ENCODE measurements at places on chromosomes 16 and 17.

DNA sequence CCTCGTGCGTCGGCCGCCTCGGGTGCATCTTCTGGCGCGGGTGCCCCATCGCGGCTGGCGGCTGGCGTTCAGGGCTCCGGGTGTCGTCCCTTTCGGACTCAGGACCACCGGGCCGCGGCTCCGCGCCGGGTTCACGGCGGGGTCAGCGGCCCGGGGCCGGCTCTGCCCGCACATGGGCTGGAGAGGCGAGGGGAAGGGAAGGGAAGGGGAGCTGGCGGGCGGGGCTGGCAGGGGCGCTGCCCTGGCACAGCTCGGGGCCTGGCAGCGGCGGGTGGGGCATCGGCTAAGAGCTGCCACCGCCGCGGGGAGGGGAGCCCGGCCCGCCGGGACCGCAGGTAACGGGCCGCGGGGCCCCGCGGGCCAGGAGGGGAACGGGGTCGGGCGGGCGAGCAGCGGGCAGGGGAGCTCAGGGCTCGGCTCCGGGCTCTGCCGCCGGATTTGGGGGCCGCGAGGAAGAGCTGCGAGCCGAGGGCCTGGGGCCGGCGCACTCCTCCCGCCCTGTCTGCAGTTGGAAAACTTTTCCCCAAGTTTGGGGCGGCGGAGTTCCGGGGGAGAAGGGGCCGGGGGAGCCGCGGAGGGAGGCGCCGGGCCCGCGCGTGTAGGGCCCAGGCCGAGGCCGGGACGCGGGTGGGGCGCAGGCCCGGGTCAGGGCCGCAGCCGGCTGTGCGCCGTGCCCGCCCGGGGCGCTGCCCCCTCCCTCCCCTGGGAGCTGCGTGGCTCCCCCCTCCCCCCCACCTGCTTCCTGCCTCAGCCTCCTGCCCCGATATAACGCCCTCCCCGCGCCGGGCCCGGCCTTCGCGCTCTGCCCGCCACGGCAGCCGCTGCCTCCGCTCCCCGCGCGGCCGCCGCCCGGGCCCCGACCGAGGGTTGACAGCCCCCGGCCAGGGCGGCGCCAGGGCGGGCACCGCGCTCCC is 646 bp downstream of the HIC1 start:
- DNase-seq: no peak

- no peak for DNase-seq
Measured at GRCh38 chr17:76562734-76563148, 22.9 kb downstream of the PRCD start.

DNA sequence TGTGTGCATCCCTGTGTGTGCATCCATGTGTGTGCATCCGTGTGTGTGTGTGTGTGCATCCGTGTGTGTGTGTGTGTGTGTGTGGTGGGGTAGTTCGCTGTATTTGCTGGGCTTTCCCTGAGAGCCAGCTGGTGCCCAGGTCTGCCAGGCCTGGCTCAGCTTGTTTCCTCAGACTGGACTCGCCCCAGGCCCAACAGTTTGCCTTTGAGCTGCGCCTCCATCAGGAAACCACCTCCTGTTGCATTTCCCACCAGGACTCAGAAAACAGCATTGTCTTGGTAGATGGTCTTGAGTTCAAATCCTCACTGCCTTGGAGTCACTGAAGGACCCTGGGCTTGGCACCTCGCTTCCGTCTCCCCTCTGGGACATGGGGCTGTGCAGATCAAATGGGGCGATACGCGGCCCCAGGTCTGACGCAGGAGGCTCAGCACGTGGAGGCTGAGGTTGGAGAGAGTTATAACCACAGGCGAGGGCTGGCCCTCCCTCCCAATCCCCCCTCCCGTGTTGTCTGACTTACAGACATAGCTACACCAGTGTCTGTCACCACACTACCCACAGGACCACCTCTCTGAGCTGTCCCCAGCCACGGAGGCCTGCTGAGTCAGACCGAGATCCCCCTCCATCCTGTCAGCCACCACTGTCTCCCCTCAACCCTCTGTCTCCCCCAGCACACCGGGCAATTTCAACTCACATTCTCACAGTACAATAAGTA is 4.7 kb downstream of the ITGAE start:
- DNase-seq: peak; percentile 61

GRCh38 chr16:3481696-3482658 is 13.3 kb downstream of the C16orf90 start:
- DNase-seq: no peak

DNA sequence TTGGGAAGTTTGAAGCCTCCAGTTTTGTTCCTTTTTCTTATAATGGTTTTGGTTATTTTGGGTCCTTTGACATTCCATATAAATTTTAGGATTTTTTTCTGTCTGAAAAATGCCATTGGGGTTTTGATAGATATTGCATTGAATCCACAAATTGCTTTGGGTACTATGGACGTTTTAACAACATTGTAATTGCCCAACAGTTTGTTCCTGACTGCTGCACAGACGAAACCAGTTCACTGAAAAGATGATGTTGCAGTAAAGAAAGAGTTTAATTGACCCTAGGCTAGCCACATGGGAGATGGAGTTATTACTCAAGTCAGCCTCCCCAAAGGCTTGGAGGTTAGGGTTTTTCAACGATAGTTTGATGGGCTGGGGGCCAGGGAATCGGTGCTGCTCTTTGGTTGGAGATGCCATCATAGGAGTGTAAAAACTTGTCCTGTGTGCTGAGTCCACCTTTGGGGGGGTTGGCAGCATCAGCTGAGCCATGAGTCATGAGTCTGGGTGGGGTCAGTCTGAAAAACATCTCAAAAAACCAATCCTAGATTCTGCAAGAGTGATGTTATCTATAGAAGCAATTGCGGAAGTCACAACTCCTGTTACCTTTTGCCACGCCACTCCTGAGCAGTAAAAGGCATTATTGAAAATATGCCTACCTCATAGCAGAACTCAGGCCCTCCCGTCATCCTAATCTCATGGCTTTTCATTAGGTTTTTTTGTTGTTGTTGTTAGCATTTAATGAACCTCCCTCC is 2.7 kb upstream of the PRSS41 start:
- DNase-seq: no peak

DNA sequence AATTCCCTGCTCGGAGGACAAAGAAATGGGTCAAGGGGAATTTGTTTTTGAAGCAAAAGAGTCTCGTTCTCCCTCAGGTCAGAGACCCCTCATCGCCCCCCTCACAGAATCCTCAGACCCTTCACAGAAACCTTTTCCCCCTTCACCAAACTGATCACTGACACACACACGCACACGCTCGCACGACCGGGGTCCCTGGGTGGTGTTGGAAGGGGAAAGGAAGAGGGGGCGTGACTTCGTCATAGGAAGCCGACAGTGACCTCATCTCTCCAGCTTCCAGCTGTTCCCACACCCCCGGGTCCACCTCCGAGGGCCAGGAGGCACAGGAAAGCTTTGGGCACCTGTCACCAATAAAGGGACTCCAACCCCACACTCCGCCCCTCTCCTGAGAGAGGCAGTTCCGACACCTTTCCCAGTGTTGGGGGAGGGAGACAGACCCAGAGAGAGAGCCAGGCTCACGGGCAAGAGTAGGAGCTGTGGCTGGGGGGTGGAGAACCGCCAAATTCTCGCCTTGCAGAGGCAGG is 1.2 kb downstream of the ASGR1 start:
- DNase-seq: no peak

- no peak for DNase-seq
Measured at GRCh38 chr16:85324488-85324887, 212.2 kb upstream of the CIBAR2 start.

- no peak for DNase-seq
Measured at GRCh38 chr16:81454044-81454443, 9.4 kb downstream of the CMIP start.

DNA sequence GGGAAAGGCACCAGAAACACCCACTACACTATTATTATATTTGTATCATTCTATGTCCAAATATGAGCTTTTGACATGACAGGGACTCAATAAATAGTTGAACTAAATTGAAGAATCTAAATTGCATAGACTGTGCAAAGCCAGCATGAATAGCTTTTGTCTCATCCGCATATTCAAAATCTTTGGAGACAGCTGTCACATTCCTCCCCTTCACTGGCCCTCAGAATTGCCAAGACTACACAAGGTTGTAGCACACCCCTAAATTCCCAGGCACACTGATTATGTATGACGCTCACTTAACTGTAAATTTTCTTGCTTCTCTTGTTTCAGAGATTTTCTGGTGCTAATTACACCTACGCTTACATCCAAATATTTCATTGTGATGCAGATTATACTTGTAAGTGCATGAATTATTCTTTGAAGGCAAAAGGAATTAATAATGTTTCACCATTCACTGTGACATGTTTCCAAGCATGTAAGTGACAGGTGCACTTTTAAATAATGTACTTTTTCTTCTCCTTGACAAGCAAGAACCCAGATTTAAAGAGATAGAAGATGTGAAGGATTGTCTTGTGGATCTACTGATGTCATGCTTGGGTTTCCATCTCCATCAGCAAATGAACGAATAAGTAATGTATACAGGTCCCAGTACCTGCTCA is 47.5 kb downstream of the CA10 start:
- DNase-seq: no peak

- DNase-seq: no peak
Measured at GRCh38 chr17:62681939-62682381, 54.5 kb downstream of the MRC2 start.

DNA sequence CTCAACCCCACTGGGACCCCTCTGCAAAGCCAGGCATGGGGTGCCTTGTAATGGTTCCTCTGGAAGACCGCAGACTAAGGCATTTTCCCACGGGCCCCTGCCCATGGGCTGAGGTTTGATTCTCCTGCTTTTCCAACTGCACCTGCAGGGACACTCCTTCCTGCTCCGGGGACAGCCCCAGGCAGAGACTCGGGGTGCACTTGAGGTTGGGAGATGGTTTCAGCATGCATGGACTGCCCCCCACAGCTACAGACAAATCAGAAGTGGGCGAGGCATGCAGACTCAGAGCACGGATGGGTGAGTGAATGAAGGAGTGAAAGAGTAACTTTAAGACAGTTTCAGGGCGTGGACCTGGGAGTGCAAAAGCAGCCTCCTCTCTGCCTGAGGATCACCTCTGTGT is 87.9 kb upstream of the RPL38 start:
- no peak for DNase-seq

DNA sequence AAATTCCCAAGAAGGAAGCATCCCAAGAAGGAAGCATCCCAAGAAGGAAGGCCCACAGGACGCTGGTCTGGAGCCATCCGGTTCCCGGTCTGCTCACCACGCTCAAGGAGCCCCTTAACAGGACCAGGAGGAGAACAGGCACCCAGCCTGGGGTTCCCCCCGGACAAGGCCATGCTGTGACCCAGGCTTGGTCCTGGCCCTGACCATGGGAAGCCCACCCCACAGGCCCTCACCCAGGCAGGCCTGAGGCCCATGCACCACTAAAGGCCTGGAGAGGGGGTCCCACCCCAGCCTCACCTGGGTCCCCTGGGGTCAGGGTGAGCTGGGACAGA is 340 bp upstream of the ENPP7 start:
- no peak for DNase-seq

- DNase-seq: no peak
Measured at GRCh38 chr17:83035722-83036121, 43.7 kb upstream of the METRNL start.

DNA sequence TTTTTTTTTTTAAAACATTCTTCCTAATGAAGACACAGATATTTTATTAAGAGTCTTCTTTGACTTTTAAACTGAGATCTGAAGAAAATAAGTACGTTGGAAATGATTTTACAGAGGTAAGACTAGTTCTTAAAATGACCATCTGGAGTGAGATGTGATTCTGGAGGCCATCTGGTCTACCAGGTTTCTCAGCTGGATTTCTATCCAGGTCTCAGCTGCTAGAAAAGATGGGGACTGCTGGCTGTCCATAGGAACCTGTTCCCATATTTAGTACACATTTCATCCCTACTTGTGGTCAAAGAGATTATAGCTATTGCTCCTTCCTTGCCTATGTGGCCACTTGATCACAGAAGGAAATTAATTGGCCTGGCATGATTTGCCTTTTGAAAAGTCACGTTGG is 12.2 kb downstream of the PMFBP1 start:
- DNase-seq: no peak

GRCh38 chr17:45313421-45313771 is 3.4 kb downstream of the MAP3K14 start:
- DNase-seq: no peak

DNA sequence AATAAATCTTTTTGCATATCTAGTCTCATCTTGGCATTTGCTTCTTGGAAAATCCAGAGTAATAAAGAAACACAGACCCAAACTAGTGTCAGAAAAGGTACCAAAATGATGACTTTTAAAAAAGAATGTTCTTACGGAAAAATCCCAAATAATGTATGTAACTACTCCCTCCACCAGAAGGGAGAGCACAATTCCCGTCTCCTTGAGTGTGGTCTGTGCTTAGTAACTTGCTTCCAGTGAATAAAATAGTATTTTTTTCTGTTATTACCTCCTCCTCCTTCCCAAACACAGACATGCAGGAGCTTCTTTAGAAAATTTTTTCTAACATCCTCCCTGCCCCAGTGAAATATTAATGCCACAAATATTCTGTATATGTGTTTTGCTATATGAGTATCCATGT is 358.1 kb downstream of the ZFHX3 start:
- DNase-seq: no peak

GRCh38 chr16:77246150-77246549 is 46.9 kb downstream of the SYCE1L start:
- DNase-seq: no peak

GRCh38 chr16:84844559-84845495 is 25.0 kb downstream of the CRISPLD2 start:
- no peak for DNase-seq

DNA sequence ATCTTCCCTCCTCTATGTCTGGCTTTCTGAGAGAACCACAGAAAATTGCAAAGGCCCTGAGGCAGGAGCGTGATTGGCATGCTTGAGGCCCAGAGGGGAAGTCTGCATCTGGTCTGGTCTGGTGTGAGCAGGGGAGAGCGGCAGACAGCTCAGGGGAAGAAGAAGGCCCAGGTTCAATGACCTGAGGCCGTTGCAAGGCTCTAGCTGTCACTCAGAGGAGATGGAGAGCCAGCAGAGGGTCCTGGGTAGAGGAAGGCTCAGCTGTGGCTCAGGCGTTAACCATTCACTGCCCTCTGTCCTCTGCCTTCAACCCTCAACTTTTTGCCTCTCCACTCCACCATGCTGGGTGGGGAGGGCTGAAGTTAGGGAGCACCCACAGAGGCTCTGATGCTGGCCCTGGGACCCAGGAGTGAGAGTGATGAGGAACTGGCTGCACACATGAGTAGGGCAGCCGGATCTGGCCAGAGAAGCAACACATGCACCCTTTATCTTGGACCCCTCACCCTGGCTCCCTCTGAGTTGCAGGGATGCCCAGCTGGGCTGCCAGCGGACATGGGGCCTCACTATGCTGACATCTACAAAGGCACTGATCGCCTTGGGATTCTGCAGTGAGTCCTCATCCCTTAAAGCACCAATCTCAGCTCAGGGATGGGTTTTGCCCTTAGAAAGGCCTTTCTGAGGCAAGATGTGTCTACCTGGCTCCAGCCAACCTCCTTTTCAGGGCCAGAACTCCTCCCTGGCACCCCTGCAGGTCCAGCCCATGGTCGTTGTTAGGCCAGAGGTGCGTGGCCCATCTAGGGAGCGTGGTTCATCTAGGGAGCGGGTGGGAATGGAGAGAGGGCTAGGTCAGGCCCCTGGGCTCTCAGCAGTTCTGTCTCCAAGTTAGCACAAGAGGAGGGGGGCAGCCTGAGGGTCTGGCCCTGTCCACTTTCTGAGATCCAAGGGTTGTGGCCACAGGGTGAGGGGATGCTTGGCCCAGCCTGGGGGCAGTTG is 7.7 kb upstream of the KRTAP17-1 start:
- no peak for DNase-seq

GRCh38 chr17:81399481-81400153 is 4.4 kb downstream of the BAHCC1 start:
- DNase-seq: no peak
